ENCODE measurements at places on chromosomes 3 and 15. TPM values are rescaled to one million over a fixed set of nuclear protein-coding genes. Genes with fewer than 3 reads are reported as not detected.

DNA sequence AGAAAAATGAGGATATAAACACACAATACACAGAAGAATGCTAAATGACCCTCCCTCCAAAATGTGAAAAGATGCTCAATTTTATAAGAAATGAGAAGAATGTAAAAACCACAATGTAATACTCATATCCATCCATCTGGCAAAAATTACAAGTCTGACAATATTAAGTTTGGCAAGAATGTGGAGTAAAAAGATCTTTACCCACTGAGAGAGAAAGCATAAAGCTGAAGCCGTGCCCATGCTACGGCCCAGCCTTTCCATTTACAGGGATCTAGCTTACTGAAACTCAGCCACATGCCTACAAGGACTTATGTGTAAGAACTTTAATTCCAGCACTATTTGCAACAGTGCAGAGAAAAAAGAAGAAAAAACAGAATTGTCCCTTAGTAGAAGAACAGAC, 42.9 kb downstream of the ATP13A3 start:
- DNase-seq = no peak

The DCLK3 gene
- not detected for total RNA-seq

The XIRP1 gene
- 7.1 TPM for total RNA-seq

DNA sequence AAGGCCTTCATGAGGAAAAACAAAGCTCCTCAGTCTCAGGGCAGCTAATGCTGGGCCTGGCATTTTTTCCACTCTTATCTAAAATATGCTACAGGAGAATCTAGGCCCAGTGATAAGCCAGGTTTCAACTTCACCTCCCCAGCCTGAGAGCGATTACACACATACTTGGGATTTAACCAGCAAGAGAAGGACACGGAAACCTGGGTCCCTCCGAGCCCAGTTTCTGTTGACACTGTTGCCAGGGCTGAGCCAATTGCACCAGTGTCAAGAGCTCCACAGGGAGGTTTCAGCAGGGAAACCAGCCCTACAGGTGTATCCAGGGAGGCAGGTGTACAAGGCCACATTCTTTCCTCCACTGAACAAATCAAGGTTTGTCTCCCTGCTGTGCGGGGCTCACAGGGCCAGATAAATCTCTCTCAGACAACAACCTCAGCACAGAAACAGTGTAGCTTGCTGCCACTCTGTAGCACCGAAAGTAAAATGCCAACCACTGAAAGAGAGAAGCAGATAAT, 85.4 kb downstream of the MAGI1 start:
- no peak for DNase-seq

The C15orf61 gene
- total RNA-seq = 5.2 TPM

GRCh38 chr3:123951522-123952447, 9.2 kb downstream of the CCDC14 start:
- DNase-seq = no peak

- no peak for DNase-seq
These were observed 38.0 kb downstream of the BBS4 start for GRCh38 chr15:72724028-72724427.

The ANKUB1 gene
- not detected for total RNA-seq

The PPP1R14D gene
- total RNA-seq = not detected

DNA sequence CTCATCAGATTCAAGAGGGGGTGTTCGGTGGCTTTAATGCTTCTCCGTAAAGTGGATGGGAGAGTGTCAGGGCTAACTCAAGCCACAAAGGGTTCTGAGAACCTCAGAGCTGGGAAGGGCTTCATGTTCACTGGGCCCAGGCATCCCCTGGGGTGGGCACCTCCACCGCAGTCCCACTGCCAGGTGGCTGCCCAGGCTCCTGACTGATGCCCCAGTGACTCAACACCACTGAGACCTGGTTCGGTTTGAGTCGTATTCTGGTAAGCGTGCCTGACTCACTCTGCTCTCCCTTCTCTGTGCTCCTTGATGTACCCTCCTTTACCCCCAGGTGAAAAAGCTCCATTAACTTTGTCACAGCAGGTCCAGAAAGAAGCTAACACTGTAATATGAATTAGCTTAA, 304.6 kb downstream of the RPLP1 start:
- no peak for DNase-seq

GRCh38 chr3:146067048-146067447, 93.9 kb downstream of the PLOD2 start:
- no peak for DNase-seq

The ARGFX gene
- not detected for total RNA-seq

The GREM1 gene
- total RNA-seq = 283 TPM

- no peak for DNase-seq
These were observed 56.0 kb downstream of the CNTN4 start for GRCh38 chr3:2154621-2155020.

The TBL1XR1 gene
- 126 TPM for total RNA-seq

The CPN2 gene
- total RNA-seq = 0.14 TPM

DNA sequence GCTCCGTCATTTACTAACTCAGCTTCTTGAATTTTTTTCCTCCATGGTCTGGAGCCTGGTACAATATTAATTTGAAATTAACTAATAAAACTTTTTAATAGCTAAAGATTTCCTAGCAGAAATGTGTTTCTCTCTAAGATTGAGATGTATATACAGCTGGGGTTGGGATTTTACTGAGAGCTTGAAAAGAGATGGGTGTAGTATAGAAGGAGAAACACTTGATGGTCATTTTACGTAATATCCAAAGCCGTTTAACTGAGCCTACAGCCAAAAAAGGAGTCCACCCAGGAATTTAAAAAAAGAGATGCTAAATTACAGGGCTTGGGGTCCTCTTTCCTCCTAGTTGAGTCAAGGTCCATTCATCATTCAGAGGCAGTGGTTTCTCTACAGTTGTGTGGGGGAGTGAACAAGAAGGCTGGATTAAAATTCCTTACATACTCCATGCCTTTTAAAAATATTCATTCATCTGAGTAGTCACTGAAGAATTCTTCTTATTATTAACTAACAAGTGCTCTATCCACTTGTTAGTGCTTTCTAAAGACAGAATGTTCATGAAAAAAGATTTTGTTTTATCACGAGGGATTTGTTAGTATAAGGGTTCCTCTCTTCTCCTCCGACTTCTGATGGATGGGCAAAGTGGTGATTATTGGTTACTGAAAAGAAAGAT, 255.3 kb upstream of the IL12A start:
- no peak for DNase-seq

- no peak for DNase-seq
These were observed 116.1 kb downstream of the ANP32A start for GRCh38 chr15:68704496-68705021.

The SCAPER gene
- 32.1 TPM for total RNA-seq

The SELENOK gene
- total RNA-seq = 45.0 TPM

DNA sequence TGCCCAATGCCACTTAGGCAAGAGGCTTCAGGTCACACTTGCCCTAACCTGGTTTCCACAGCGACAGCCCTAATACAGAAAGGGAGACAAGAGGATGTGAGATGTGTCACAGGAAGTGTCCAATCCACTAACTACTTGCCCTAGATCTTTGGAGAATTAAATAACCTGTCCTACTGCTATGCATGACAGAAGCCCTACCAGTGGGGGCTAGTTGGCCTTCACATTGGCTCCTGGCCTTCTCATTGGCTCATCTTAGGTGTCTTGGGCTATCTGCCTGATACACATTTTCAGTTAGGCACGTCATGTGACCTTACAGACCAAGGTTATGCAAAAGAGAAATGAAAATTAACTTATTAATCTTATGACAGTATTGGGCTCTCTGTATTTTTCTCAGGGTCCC, 449.9 kb downstream of the FHIT start:
- DNase-seq = no peak

The TMEM87A gene
- 51.9 TPM for total RNA-seq

The COL8A1 gene
- total RNA-seq = 105 TPM

The IQCF5 gene
- not detected for total RNA-seq

- DNase-seq = no peak
These were observed 214.5 kb downstream of the MECOM start for GRCh38 chr3:169449012-169449411.

DNA sequence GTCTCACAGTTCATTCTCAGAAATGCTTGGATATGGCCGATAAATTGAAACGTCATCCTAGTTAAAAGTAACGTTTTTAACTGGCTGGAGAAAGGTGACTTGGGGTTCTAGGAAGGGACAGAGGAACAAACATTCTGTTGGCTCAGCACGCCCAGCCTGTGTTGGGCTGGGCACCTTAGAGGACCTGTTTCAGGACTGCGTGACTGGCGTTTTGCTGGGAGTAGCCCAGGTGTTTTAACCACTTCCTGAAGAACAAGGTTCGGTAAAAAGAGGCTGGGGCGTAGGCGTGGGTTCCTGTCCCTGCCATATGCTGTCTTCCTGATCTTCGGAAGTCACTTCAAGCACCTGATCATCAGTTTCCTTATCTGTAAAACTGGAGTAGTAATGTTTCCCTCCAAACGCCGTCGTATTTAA, 1.1 kb upstream of the TLNRD1 start:
- no peak for DNase-seq

- DNase-seq = no peak
These were observed 20.8 kb downstream of the FAM3D start for GRCh38 chr3:58645726-58646125.

DNA sequence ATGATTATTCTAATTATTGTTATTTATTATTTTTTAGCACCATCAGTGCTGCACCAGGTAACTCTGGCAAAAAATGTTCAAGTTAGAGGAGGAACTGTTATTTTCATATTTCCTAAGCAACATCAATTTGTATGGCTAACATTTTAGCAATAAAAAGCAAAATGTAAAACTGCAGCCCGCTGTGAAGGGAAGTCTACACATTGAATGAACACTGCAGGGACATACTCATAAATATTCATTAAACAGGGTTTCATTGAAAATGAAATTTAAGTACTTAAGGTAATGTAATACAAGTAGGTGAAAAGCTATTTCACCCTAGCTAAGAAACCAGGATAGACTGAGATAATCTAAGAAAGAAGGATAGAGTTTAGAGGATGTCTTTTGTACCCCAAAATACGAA, 532.7 kb downstream of the NLGN1 start:
- no peak for DNase-seq

GRCh38 chr3:5192571-5193365, 5.3 kb downstream of the EDEM1 start:
- no peak for DNase-seq

The P2RY14 gene
- total RNA-seq = 5.3 TPM

The CYP1A1 gene
- not detected for total RNA-seq

- DNase-seq = no peak
These were observed 76.9 kb downstream of the STAG1 start for GRCh38 chr3:136675150-136675858.

The VGLL3 gene
- total RNA-seq = 87.2 TPM

- no peak for DNase-seq
These were observed 43.9 kb upstream of the PARP14 start for GRCh38 chr3:122636697-122637096.

GRCh38 chr15:67446449-67446848, 74.5 kb upstream of the C15orf61 start:
- no peak for DNase-seq

DNA sequence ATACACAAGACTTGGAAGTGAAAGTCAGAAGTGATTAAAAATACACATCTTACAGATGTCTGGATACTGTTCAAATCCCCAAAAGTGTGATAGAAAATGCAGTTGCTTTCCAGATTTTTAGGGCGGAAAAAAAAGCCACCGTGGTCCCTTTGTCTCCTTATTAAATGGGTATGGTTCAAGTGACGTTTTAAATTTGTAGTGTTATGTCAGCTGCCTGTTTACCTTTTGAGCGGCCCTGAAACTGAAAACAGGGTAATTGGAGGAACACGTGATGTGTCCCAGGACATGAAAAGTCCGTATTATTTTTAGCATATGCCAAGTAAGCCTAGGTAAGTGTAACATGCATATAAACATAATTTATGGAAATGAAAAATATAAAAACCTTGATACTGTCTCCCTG, 109.0 kb upstream of the PDZRN3 start:
- DNase-seq = no peak

DNA sequence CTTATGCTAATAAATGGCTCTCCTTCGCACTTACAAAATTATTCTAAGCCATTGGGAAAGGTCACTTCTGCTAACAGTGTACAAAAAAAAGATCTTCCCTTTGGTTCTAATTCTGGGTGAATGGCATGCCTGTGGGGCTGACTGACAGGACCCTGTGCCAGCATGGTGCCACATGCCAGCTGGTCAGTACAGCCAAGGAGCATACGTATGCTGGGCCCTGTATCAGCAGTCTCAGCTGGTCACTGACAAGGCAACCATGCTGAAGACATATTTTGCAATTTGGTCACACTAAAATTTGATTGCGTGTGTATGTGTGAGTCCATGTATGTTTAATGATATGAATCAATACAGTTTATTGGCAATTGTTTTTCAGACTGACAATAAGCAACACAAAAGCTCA, 246.1 kb downstream of the TBL1XR1 start:
- no peak for DNase-seq

DNA sequence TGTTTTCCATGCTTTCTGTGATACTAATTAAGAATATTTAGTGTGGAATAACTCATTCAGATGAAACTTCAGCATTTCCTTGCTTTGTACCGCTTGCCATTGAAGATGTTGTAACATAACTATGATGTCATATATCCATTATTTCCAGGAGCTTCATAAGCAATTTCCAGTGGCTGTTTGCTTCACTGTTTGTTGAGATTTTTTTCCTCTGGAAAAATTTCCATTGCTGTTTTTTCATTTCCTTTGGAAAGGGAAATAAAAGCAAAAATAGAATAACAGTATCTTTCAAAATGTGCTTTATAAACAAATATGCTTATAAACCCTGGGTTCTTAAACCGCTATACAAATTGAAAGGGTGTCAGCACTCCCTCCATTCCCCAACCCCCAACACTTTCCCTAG, 319.6 kb upstream of the SEMA6D start:
- no peak for DNase-seq

DNA sequence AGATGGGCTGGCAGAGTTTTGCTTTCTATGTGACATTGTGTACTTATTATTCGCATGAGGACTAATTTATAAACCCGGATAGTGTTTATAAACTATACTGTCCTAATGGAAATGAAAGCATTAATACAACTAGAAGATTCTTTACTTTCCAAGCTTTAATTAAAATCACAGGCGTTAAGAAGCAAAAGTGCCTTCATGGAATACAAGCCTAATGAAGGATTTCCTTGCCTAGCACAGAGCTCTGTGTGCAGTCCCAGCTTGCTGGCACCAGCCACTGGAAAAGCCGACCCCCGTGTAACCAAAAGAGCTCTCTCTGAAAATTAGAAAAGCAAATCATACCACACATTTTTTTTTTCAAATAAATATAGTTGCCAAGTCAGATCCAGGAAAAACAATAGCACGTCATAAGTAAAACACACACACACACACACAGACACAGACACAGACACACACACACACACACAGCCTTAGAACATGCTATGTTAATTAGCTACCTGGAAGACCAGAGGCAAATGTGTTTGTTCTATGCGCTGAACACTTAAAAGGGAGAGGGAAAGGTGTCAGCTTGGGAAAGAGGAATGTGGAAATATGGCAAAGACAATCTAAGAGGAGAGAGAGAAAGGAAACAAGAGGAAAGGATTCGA, 1084.2 kb downstream of the TUSC7 start:
- no peak for DNase-seq

- DNase-seq = no peak
These were observed 54.3 kb downstream of the LMCD1 start for GRCh38 chr3:8555725-8556472.

The CCDC33 gene
- not detected for total RNA-seq

All from posterior vena cava (tissue), 2 donors.